ENCODE measurements at places on chromosomes 1 and 21. TPM values are rescaled to one million over a fixed set of nuclear protein-coding genes. Genes with fewer than 3 reads are reported as not detected.

Gene INSRR
- not detected for total RNA-seq

Gene SPAG17
- total RNA-seq, result not detected

GRCh38 chr1:48681476-48682305 lies 95.0 kb downstream of the BEND5 start:
- no peak overlapping the region for H3K27ac ChIP-seq
- H3K36me3 ChIP-seq, result no peaks in the 10 kb centered on the region
- no peaks in the 10 kb centered on the region for H3K27me3 ChIP-seq

GRCh38 chr21:17351766-17352165 lies 161.1 kb upstream of the CXADR start:
- no peaks in the 10 kb centered on the region for H3K4me1 ChIP-seq
- no peaks in the 10 kb centered on the region for H3K36me3 ChIP-seq
- H3K27me3 ChIP-seq, result no peaks in the 10 kb centered on the region
- DNase-seq, result no peak
- no peak overlapping the region for H3K4me3 ChIP-seq
- H3K27ac ChIP-seq, result no peak overlapping the region

Gene FAM78B
- 2.9 TPM for total RNA-seq

DNA sequence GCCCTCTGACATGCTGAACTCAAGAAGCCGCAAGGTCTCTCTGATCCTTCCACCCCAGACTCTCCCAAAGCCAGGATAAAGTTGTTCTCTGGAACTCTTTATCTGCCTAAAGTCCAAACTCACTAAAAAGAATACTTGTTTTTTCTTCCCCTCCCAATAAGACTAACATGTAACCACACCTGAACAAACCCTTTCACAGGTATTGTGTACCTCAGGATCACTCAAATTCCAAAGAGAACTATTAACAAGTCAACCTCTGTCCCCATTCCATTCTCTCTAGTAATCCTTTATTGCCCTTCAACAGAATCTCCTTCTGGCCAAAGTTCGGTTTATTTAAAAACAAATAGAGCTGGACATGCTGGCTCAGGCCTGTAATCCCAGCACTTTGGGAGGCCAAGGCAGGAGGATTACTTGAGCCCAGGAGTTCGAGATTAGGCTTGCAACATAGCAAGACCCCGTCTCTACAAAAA lies 4.1 kb upstream of the TOE1 start:
- no peak overlapping the region for H3K4me3 ChIP-seq
- peaks cover 8% of the 10 kb centered on the region for H3K36me3 ChIP-seq
- H3K27me3 ChIP-seq, result no peaks in the 10 kb centered on the region
- H3K27ac ChIP-seq, result no peak overlapping the region
- no peak for DNase-seq
- peaks cover under 1% of the 10 kb centered on the region for H3K4me1 ChIP-seq

- no peak overlapping the region for H3K4me3 ChIP-seq
- no peak overlapping the region for H3K27ac ChIP-seq
- no peaks in the 10 kb centered on the region for H3K27me3 ChIP-seq
Observed at GRCh38 chr1:108017698-108018097, 52.7 kb upstream of the VAV3 start.

- no peaks in the 10 kb centered on the region for H3K27me3 ChIP-seq
- DNase-seq, result no peak
- no peaks in the 10 kb centered on the region for H3K4me1 ChIP-seq
- no peaks in the 10 kb centered on the region for H3K36me3 ChIP-seq
- H3K4me3 ChIP-seq, result no peak overlapping the region
- no peak overlapping the region for H3K27ac ChIP-seq
Observed at GRCh38 chr1:180131510-180131909, 23.2 kb upstream of the QSOX1 start.

Gene MYOG
- total RNA-seq, result not detected

DNA sequence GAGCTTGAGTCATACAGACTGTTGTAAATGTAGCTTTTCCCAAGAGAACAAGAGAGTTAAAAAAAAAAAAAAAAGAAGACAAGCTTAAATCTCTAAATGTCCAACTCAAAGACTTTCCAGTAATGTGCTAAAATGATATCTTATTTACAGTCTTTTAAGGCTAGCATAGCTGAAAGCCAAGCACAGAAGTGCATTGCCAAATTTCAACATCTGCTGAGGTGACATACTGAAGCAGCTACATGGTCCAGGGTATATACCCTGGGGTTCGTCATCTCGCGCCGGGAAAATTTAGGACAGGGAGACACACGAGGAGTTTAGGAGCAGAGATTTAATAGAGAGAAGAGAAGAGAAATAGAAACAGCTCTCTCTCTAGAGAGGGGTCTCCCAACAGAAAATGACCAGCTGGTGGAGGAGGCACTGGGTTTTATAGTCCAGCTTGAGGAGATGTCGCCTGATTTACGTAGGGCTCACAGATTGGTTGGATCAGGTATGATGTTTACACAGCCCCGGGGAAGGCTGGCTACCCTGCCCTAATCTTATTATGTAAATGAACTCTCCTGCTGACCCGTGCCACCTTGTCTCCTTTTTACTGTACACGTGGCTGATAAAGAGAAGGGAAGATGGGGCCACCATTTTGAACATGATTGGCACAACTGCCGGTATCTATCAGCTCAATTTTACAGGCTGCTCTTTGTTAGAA lies 172.7 kb downstream of the TRIM33 start:
- no peak for DNase-seq
- no peak overlapping the region for H3K4me3 ChIP-seq
- no peaks in the 10 kb centered on the region for H3K4me1 ChIP-seq

GRCh38 chr1:214923278-214923915 lies 159.1 kb upstream of the KCNK2 start:
- no peak overlapping the region for H3K4me3 ChIP-seq
- H3K27me3 ChIP-seq, result no peaks in the 10 kb centered on the region
- no peak overlapping the region for H3K27ac ChIP-seq
- no peaks in the 10 kb centered on the region for H3K36me3 ChIP-seq
- no peaks in the 10 kb centered on the region for H3K4me1 ChIP-seq

DNA sequence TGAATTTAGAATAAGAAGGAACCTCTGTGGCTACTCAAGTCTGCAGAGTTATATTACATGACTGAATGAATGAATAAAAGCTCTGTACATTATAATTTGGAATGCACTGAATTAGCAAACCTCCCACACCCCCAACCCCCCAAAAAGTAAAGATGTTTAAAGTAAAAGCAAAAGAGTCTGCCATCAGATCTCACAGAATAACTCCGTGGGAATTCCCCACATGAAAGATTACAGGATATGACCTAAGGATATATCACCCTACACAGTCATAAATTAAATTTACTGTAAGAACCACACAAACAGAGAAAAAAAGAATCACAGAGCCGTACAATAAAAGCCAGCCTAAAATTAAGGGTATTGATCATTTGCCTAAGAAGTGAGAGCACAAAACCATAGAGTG lies 587.3 kb downstream of the PTPRC start:
- peak; percentile 16 for DNase-seq
- H3K4me3 ChIP-seq, result no peak overlapping the region
- H3K4me1 ChIP-seq, result peaks cover 3% of the 10 kb centered on the region
- no peaks in the 10 kb centered on the region for H3K27me3 ChIP-seq
- peak overlapping the region; percentile 52 for H3K27ac ChIP-seq

- H3K27ac ChIP-seq, result no peak overlapping the region
- H3K4me3 ChIP-seq, result no peak overlapping the region
- H3K4me1 ChIP-seq, result no peaks in the 10 kb centered on the region
- DNase-seq, result no peak
Observed at GRCh38 chr1:35588197-35588910, 15.2 kb downstream of the TFAP2E start.

- H3K27me3 ChIP-seq, result no peaks in the 10 kb centered on the region
- H3K4me1 ChIP-seq, result no peaks in the 10 kb centered on the region
- no peaks in the 10 kb centered on the region for H3K36me3 ChIP-seq
- no peak overlapping the region for H3K4me3 ChIP-seq
Observed at GRCh38 chr21:31184459-31184858, 146.2 kb upstream of the KRTAP19-8 start.

Gene PAQR6
- 2.6 TPM for total RNA-seq

- H3K4me3 ChIP-seq, result no peak overlapping the region
- peaks cover 18% of the 10 kb centered on the region for H3K4me1 ChIP-seq
Observed at GRCh38 chr1:153929981-153930948, 7.5 kb upstream of the GATAD2B start.

Gene ALX3
- total RNA-seq, result not detected

Gene FCER1A
- not detected for total RNA-seq

- H3K27me3 ChIP-seq, result peaks cover 2% of the 10 kb centered on the region
- peaks cover 14% of the 10 kb centered on the region for H3K4me1 ChIP-seq
- no peak overlapping the region for H3K4me3 ChIP-seq
- no peak for DNase-seq
- H3K36me3 ChIP-seq, result no peaks in the 10 kb centered on the region
Observed at GRCh38 chr1:93603601-93604000, 78.0 kb downstream of the BCAR3 start.

GRCh38 chr1:232012773-232013386 lies 386.3 kb downstream of the DISC1 start:
- no peaks in the 10 kb centered on the region for H3K27me3 ChIP-seq
- H3K4me1 ChIP-seq, result no peaks in the 10 kb centered on the region
- H3K4me3 ChIP-seq, result no peak overlapping the region
- H3K36me3 ChIP-seq, result no peaks in the 10 kb centered on the region
- no peak for DNase-seq

DNA sequence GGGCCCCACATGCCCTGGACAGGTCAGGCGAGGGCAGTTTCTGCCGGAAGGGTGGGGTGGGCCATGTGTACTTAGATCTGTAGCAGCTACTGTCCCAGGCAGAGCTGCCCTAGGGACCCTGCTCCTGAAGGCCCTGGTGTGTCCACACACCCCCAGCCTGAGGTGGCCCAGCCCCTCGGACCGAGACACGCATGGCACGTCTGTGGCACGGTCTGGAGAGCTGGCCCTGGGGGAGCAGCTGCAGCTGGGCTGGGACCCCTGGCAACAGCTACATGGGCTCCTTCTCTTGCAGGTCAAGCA lies 24.6 kb downstream of the PANK4 start:
- no peak overlapping the region for H3K27ac ChIP-seq
- H3K4me1 ChIP-seq, result no peaks in the 10 kb centered on the region
- H3K4me3 ChIP-seq, result no peak overlapping the region
- no peak for DNase-seq
- H3K27me3 ChIP-seq, result no peaks in the 10 kb centered on the region

Gene TTC39A
- 3.5 TPM for total RNA-seq

Gene PLPPR4
- total RNA-seq, result not detected

DNA sequence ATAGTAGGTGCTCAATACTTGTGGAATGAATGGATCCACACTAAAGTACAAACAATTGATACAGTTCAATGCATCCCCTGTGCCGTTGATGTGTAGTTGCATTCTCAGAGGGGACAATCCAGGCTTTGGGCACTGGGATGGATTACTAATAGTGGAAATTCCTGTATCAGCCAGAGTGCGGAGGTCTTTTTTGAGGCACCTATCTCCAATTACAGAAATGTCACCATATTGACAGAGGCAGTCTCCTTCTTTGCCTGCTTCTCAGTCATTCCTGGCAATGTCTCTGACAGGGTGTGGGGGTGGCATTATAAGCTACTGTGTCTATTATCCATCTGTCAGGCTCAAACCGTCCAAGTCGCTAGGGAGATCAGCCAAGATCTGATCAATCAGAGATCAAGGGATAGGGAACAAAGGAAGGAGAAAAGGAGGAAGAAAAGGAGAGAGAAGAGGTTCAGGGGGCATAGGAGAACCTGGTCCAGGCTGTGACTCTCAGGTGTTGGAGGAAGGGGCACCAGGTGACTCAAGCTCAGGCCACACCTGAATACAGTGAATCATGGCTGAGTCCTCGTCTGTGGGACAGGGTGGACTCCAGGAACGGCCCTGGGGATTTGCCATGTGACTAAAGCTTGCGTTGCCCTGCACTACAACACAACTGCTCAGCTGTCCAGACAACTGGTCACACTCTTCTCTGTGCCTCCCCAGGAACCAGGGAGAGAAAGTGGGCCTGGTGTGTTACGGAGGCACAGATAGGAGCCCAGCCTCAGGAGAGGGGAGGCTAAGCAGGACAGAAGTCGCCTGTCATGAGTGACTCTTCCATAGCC lies 3.4 kb upstream of the LAMB3 start:
- H3K4me3 ChIP-seq, result no peak overlapping the region
- H3K36me3 ChIP-seq, result no peaks in the 10 kb centered on the region
- no peaks in the 10 kb centered on the region for H3K27me3 ChIP-seq

- no peak for DNase-seq
- H3K27ac ChIP-seq, result no peak overlapping the region
Observed at GRCh38 chr1:201094832-201095231, 17.4 kb downstream of the CACNA1S start.

DNA sequence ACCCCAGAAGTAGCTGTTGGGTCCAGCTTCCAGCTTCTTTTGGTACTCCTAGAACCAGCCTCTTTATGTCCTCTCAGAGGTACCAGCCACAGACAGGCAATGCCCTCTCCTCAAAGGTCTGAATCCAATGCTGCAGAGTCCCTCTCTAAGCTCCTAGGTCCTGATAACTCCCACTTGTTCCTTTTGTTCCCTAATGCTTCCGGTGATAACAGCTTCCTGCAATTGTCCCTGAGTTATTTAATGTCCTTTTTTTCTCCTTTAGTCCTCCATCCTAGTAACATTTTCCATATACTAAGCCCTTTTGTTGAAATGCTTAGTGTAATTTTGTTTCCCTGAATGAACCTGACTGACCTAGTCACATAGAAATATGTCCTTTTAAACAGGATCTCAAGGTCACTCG lies 201.7 kb upstream of the BEND5 start:
- H3K36me3 ChIP-seq, result no peaks in the 10 kb centered on the region
- no peak for DNase-seq
- H3K4me3 ChIP-seq, result no peak overlapping the region
- no peaks in the 10 kb centered on the region for H3K4me1 ChIP-seq
- H3K27ac ChIP-seq, result no peak overlapping the region

DNA sequence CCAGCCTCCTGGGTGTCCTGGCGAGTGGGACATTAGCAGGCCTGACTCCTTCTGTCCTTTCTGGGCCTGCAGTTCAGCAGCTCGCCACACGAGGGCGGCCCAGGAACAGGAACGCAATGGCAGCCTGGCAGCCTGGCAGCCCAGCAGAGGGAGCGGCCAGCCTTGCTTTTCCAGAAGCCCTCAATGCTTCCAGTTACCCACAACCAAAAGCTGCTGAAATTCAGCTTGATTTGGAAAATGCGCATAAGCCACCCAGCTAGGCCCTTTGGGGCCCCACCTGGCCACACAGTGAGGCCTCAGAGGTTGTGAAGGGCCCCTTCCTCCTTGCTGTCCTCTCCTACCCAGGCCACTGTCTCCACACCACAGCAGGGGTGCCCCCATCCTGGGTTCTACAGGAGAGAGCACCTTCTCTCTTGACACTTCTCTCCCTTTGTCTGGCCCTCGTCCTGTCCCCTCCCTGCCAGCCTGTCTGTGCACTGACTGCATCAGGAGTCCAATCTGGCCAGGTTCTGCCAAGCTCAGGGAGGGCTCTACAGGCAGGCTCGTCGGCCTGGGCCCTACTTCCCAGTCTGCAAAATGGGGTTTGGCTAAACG lies 103.4 kb upstream of the VAMP3 start:
- no peaks in the 10 kb centered on the region for H3K27me3 ChIP-seq
- no peaks in the 10 kb centered on the region for H3K36me3 ChIP-seq
- no peaks in the 10 kb centered on the region for H3K4me1 ChIP-seq
- H3K4me3 ChIP-seq, result no peak overlapping the region
